ENCODE measurements at places on chromosomes 13 and 19.

DNA sequence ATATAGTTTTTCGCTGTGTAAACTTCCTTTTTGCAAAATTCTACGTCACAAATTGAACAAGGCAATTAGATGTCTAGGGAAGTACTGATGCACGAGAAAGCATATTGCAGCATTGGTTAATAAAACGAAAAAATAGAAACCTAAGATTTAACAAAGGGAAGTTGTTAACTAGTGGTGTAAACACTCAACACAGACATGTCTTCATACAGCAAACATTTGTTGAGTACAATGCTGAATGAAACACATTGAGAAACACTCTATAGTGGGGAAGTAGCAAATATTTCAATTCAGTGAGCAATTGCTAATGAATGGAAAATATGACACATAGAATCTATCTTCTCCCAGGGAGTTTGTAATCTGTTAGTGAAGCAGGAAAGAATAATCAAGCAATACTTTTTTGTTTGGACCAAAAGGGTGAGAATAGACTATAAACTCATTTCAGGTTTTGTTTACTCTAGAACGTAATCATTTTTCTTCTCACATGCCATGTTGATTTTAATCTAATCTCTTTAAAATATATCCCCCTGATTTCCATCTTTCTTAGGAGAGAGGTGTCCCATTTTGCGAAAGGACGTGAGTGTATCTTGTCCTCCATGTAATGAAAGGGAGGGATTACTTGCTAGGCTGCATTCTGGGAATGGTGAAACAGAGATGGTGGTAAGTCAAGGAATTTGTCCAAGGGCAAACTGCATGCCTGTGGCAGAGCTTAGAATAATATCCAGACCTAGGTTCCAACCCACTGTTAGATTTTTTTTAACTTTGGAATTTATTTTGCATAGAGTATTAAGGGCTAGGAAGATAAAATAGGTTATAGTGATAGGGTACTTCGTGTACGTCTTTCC lies 1.7 kb upstream of the ANKRD10 start:
- peak; percentile 89 for DNase-seq

- no peak for DNase-seq
Observed at GRCh38 chr13:26786651-26787295, 26.2 kb upstream of the GPR12 start.

GRCh38 chr19:7685546-7686445 lies 5.2 kb downstream of the TRAPPC5 start:
- no peak for DNase-seq

GRCh38 chr13:111789011-111789410 lies 277.9 kb upstream of the SOX1 start:
- DNase-seq, result no peak

- no peak for DNase-seq
Observed at GRCh38 chr19:19645233-19645870, 1.9 kb upstream of the GMIP start.

- DNase-seq, result no peak
Observed at GRCh38 chr13:80052286-80052685, 288.6 kb downstream of the SPRY2 start.

GRCh38 chr13:43196750-43197370 lies 173.5 kb downstream of the DNAJC15 start:
- DNase-seq, result no peak

- DNase-seq, result no peak
Observed at GRCh38 chr19:49579193-49579592, 1.2 kb downstream of the NOSIP start.

DNA sequence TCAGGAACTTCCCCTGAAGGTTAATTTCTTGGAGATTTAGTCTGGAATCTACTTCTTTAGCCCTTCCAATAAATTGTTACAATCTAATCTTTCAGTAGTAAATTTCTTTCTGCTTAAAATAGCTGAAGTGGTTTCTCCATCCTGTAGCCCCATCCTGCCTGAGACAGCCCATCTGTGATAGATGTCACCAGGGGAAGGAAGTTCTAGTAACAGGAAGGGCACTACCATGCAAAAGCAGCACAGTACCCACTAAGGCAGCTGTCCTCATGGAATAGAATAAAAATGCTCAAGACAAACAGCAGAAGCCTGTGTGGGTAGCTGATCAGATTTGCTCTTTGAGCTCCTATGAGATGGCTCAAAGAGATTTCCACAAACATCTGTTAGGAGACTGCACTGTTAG lies 1036.5 kb downstream of the SLITRK5 start:
- no peak for DNase-seq

DNA sequence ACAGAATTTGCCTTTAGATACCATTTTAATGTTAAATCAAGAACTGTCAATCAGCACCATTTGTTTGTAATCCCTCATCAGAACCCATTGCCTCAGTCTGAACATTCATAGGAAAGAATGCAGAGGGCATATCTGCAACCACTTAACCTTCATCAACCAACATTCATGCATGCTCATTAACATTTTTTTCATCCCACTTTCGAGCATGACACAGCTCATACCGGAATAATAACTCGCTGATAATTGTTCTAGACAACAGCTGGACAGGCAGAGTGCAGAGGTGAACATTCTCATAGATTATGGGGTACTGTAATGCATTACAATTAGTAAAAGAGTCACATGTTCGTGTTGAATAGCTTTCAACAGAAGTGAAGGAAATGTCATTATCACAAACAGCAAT lies 216.8 kb downstream of the DIAPH3 start:
- no peak for DNase-seq

- peak; percentile 81 for DNase-seq
Observed at GRCh38 chr19:18519962-18520847, 1.7 kb downstream of the ELL start.

GRCh38 chr19:49921871-49922795 lies 6.9 kb upstream of the ATF5 start:
- DNase-seq, result no peak

GRCh38 chr19:55255618-55256423 lies 3.0 kb downstream of the PPP6R1 start:
- DNase-seq, result peak; percentile 82

GRCh38 chr19:34436716-34437115 lies 8.5 kb downstream of the UBA2 start:
- no peak for DNase-seq

- DNase-seq, result no peak
Observed at GRCh38 chr13:114140131-114140905, 7.9 kb upstream of the RASA3 start.

DNA sequence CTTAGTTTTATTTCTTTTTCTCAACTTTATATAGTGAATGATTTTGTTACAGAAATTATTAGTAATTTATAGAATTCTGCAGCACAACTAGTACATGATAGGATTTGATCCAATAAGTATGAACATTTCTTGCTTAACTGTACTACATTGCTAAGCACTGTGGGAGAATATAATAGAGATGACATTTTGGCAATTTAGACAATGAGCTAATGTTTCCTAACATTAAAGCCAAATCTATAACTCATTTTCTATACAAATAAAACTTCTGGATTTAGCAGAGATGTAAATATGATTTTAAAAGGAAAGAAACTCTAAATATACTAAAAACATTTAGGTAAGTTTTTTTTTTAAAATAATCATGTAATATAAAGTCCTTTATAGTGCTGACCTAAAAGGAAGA lies 87.3 kb downstream of the FNDC3A start:
- DNase-seq, result no peak

- DNase-seq, result no peak
Observed at GRCh38 chr13:88649855-88650254, 978.7 kb downstream of the SLITRK5 start.

- no peak for DNase-seq
Observed at GRCh38 chr13:31090096-31090495, 71.6 kb downstream of the HSPH1 start.

- DNase-seq, result no peak
Observed at GRCh38 chr19:53112286-53112685, 9.1 kb upstream of the ZNF160 start.

DNA sequence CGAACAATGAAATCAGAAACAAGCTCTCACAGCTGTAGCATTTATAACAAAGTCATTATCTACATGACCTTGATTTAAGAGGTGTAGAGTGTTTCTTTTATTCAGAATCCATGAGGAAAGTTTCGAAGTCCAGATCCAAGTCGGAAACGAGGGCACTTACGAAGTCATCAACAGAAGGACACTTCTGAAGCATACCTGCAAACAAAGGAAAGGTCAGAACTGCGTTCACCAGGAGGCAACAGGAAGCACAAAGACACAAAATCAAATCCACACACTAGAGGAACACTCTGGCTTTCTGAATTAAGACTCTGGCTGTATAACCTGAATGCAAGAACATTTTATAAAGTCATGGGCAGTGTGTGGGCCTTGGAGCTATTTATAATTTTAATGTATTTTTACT lies 158.9 kb downstream of the MIPEP start:
- no peak for DNase-seq

DNA sequence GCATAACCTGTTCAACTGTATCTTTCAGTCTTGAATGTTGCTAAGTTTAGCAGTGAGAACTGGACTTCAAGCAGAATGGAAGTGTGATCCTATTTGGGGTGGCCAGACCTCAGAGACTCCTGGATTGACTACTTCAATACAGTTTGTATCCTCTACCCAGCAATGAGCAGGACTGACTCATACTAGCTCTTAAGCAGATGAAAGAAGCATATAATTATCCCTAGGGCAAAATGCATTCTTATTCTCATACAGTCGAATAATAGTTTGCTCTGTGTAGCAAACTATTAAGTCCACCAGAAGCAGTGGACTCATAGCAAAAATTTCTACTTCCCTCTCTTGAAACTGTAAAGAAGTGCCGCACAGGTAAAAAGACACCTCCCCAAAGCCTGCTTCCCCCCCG lies 46.4 kb upstream of the FAM216B start:
- DNase-seq, result no peak

GRCh38 chr13:27233964-27234363 lies 17.4 kb upstream of the RPL21 start:
- DNase-seq, result no peak

GRCh38 chr19:8242211-8242821 lies 33.1 kb downstream of the CERS4 start:
- DNase-seq, result peak; percentile 40

GRCh38 chr19:3073159-3073563 lies 10.9 kb upstream of the TLE5 start:
- no peak for DNase-seq

GRCh38 chr13:33453936-33454335 lies 168.4 kb upstream of the STARD13 start:
- DNase-seq, result no peak

DNA sequence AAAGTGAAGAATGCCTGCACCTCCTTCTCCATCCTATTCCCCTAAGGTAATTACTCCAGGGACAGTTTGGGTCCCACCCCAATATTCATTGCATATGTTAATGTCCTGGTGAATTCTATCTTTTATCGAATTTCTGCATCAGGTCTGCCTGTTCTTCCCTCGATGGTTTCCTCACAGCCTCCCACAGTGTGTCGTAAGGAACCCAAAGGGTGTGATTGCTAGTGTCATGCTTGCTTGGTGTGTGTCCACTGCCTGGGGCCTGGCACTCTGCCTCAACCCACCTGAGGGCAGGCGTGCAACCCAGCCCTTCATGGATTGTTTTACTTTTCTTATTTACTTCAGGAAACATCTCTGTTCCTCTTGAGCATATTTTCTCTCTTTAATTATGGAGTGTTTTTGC lies 60.2 kb upstream of the CYSLTR2 start:
- peak; percentile 59 for DNase-seq

DNA sequence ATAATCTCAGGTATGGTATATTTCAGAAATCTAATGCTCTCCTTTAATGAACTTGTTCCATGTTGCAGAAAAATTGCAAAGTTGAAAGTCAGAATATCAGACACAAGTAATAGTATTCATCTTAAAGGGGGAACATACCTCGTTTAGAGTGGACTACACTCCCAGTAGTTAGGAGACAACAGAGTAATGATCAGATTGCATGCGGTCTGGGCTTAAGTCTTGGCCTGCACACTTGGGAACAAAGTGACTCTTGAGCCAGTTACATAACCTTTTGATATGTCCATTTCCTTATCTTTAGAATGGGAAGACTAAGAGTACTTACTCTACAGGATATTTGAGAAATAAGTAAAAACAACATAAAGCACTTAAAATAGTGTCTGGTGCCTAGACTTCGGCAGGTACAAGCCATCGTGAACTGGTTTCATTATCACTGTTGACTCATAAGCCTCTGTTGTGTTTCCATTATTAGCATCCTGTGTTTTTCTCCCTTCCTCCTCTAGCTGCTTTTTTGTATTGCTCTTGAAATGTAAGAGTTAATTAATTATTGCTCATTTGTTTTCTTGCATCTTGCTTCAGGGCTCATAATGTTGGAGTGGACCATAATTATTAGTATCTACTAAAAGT lies 53.0 kb downstream of the DPY19L3 start:
- DNase-seq, result no peak

DNA sequence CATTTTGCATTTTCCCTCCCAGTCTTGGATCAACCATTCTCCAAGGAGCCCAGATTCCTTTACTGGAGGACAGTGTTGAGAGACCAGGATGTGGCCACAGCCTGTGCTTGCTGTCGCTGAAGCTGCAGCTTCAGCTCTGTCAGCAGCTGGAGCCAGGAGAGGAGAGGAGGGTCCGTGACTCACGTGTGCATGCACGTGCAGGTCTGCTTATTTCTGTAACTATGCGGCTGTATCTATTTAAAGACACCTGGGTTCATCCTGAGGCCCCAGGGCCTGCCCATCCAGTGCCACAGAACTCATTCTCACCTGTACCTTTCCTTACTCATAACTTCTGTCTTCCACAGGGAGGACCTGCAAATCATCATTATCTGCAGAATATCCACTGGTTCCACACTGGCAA lies 8.2 kb upstream of the LAMP1 start:
- DNase-seq, result no peak

GRCh38 chr13:112699322-112699918 lies 9.6 kb downstream of the ATP11A start:
- no peak for DNase-seq

DNA sequence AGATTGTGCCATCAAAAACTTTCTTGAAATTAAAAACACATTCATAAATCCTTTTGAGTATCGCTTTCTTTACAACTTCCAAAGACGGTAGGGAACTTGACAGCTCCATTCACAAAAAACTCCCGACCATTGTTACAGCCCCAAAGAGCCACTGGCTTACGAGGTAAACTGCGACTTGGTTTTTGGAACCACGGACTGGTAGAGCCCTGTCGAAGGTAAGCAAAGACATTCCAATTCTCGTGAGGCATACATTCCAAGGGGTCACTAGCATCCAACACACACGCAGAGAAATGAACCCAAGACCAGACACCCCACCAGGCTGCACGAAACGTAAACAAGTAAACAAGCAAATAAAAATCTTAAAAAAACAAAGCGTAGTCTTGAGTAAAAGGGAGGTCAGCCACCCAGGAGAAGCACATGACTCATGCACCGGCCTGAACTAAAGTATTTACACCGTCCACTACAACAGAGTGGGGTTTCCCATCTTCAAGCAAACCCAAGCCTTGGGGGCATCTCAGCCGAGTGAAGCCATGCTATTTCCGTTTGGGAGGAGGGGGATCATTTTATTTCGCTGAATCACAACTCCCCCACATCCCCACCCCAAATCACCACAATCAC lies 1.4 kb downstream of the BRD4 start:
- DNase-seq, result no peak

DNA sequence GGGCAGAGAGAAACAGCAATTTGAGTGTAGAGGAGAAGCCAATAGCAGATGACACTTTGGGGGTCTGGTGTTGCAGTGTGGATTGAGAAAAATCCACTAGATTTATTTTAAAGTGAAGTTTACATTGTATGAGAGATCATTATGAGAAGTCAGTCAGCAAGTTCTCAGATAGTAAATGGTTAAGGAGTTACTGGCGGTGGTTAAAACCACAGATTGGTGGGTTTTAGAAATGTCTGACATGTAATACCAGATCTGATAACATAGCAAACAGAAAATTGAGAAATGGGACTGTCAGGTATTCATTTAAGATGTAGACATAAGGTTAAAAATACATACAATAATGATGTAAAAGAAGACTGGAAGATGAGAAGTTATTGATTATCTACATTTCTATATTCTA lies 7.2 kb downstream of the ABHD13 start:
- DNase-seq, result no peak

- no peak for DNase-seq
Observed at GRCh38 chr13:93561576-93562225, 335.1 kb downstream of the GPC6 start.
